Neural crest cell (in vitro differentiated cells): ENCODE measurements at places on chromosomes 16 and 17. TPM values are rescaled to one million over a fixed set of nuclear protein-coding genes. Genes with fewer than 3 reads are reported as not detected.

GRCh38 chr17:75689441-75689873, 22.3 kb downstream of the SAP30BP start:
- H3K36me3 ChIP-seq: no peaks in the 10 kb centered on the region
- DNase-seq: no peak
- H3K4me1 ChIP-seq: peaks cover 52% of the 10 kb centered on the region
- no peak overlapping the region for H3K4me3 ChIP-seq

DNA sequence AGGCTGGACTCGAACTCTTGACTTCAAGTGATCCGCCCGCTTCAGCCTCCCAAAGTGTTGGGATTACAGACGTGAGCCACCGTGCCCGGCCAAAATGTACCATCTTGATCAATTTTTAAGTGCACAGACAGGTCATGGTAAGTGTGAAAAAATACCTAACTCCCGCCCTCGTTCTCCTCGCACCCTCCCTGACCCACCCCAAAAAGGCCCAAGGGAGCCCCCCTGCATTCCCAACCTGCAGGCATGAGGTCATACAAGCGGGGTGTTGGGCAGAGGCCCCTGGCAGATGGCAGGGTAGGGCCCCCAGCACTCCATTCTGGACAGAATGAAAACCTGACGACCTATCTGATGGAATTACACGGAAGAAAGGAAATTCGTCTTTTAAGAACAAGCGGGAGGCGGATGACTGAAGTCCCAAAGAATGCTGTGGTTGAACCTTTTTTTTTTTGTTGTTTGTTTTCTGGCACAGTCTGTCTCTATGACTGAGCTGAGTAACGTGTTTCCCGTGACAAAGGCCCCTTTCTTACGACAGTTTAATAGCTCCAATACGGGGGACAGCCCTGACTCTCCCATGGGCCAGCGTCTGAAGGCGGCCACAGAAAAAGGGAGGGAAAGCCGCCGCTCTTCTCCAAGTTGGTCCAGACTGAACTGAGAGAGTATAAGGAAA, 376.4 kb downstream of the SLC39A11 start:
- DNase-seq: no peak
- H3K27me3 ChIP-seq: peaks cover 8% of the 10 kb centered on the region
- H3K4me1 ChIP-seq: peaks cover 52% of the 10 kb centered on the region
- H3K4me3 ChIP-seq: peak overlapping the region; percentile 45
- peak overlapping the region; percentile 20 for H3K27ac ChIP-seq

- H3K27me3 ChIP-seq: no peaks in the 10 kb centered on the region
- peaks cover 17% of the 10 kb centered on the region for H3K36me3 ChIP-seq
- no peak overlapping the region for H3K27ac ChIP-seq
- no peak for DNase-seq
- H3K4me3 ChIP-seq: no peak overlapping the region
- H3K4me1 ChIP-seq: peaks cover 4% of the 10 kb centered on the region
Measured at GRCh38 chr16:48295488-48296281, 48.3 kb upstream of the ABCC11 start.

DNA sequence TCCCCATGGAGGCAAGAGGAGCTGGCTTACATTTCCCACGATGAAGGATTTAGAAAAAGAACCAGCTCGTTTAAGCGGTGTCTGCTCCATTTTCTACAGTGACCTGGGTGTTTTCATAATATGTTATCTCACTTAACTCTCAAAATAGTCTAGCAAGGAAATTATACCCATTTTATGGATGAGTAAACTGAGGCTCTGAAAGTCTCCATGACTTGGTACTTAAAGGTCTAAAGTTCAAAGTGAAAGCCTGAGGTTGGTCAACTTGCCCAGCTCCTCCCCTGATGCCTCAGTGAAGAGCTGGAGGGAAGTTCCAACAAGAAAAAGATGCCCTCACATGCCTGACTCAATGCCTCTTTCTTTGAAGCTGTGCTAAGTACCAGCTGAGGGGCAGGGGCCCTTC, 232.0 kb downstream of the CBLN1 start:
- H3K4me3 ChIP-seq: no peak overlapping the region
- peaks cover 5% of the 10 kb centered on the region for H3K27me3 ChIP-seq
- no peak for DNase-seq

GRCh38 chr17:41912925-41913324, 5.8 kb downstream of the ACLY start:
- H3K4me3 ChIP-seq: peak overlapping the region; percentile 27
- peaks cover 12% of the 10 kb centered on the region for H3K36me3 ChIP-seq
- peaks cover 48% of the 10 kb centered on the region for H3K4me1 ChIP-seq

GRCh38 chr17:79664930-79665737, 54.3 kb upstream of the RBFOX3 start:
- no peaks in the 10 kb centered on the region for H3K4me1 ChIP-seq
- no peak for DNase-seq
- H3K36me3 ChIP-seq: no peaks in the 10 kb centered on the region

- no peak overlapping the region for H3K27ac ChIP-seq
- H3K27me3 ChIP-seq: no peaks in the 10 kb centered on the region
- peaks cover 20% of the 10 kb centered on the region for H3K4me1 ChIP-seq
Measured at GRCh38 chr17:77594416-77595209, 363.9 kb upstream of the TNRC6C start.

GRCh38 chr17:17545031-17545820, 46.3 kb downstream of the PEMT start:
- H3K27ac ChIP-seq: no peak overlapping the region
- H3K27me3 ChIP-seq: no peaks in the 10 kb centered on the region
- no peak for DNase-seq

DNA sequence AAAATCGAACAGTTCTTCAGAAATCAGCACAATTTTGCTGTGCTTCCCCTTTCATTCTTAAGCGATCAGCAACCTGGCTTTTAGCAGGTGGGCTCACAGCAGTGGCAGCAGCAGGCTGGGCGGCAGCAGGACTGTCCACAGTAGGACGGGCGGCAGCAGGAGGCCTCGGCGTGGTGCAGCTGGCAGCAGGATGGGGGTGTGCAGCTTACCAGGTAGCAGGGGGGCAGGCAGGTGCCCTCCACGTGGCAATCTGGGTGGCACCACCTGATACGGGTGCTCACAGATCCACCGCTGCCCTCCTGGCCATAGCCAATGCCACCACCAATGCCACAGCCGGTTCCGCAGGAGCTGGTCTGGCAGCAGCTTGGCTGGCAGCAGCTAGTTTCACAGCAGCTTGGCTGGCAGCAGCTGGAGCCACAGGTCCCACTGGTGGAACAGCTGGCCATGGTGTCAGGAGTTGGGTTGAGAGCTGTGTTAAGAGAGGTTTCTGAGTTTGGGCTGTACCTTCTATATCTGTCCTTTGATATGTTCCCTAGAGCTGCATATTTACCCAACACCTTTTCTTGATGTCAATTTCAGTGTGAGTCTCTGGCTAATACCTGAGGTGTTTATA, at the start of gene KRTAP1-4:
Gene KRTAP1-4, minus strand, starts transcription at position 563 of the 613 bp plus-strand sequence. Its CDS starts 117 bp downstream, at position 446.
- no peak within 1 kb of the TSS for H3K27ac ChIP-seq
- H3K4me1 ChIP-seq: no peaks in the 10 kb centered on the region
- H3K4me3 ChIP-seq: no peak within 1 kb of the TSS
- peaks cover 9% of the 10 kb centered on the region for H3K27me3 ChIP-seq

DNA sequence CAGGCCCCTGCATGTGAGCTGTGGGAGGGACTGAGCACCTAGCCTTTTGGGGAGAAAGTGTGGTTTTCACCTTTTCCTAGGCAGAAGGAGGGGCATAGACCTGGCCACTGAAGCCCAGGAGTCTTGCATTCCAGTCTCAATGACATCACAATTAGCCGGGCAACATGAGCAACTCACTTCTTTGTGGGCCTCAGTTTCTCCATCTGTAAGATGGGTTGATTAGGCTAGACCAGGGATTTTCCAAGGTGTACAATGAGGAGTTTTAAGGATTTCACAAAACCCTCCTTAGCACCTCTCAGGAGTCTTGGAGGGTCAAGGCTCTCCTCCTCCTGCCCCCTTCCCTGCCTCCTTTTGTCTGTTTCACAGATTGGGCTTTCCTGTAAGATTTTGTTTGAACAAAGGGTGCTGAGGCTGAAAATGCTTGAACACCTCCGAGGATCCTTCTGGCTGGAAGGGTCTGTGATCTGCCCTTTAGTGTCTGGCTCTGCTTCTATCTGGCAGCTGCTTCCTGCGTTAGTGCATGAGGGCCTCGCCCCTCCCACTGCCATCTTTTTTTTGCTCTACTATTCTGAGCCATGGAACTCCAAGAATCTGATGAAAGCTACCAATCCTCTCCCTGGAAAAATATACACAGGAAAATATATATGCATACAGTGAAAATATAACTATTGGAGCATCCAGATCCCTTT, 52.4 kb upstream of the ETV4 start:
- H3K4me3 ChIP-seq: no peak overlapping the region
- no peaks in the 10 kb centered on the region for H3K27me3 ChIP-seq
- no peak for DNase-seq
- peaks cover 21% of the 10 kb centered on the region for H3K4me1 ChIP-seq
- H3K36me3 ChIP-seq: no peaks in the 10 kb centered on the region

- H3K36me3 ChIP-seq: no peaks in the 10 kb centered on the region
- H3K27me3 ChIP-seq: no peaks in the 10 kb centered on the region
- H3K4me1 ChIP-seq: peaks cover 49% of the 10 kb centered on the region
Measured at GRCh38 chr17:3534881-3535252, 22.7 kb downstream of the TRPV3 start.

PIMREG gene
- 115 and 120 TPM in 2 replicates for total RNA-seq

TAT gene
- not detected in 2 replicates for total RNA-seq

SEPTIN12 gene
- total RNA-seq: 0.65 TPM in 1 of 2 replicates, not detected in the other

IRX6 gene
- 0.09 and 0.14 TPM in 2 replicates for total RNA-seq

RCVRN gene
- 0.09 and 0.35 TPM in 2 replicates for total RNA-seq

CDRT15L2 gene
- not detected in 2 replicates for total RNA-seq
